ENCODE measurements at places on chromosomes 11 and 22. TPM values are rescaled to one million over a fixed set of nuclear protein-coding genes. Genes with fewer than 3 reads are reported as not detected.

DNA sequence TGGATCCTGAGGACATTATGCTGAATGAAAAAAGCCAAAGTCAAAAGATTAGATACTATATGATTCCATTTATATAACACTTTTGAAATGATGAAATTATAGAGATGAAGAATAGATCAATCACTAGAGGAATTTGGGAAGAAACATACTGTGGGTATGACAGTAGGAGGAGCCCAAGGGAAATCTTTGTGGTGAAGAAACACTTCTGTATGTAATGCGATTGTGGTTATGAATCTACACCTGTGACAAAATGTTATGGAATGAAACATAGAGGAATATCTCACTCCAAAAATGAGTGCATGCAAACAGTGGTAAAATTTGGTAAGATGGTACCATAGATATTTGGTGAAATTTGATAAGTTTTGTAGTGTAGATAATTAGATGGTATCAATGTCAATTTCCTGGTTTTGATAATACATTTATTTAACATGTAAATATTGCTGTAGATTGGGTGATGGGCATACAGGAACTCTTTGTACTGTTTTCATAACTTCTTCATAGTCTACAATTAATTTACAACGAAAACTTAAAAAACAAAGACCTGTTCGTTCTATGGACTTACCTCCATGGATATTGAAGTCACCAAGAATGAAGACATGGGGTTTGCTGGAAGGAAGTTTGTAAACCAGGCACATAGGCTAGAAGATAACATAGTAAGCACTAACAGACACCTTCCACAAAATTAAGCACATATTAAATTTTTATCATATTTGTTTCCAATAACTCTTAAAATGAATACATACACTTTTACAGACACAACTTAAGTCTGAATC, 11.5 kb downstream of the MRGPRX1 start:
- DNase-seq: no peak

- no peak for DNase-seq
These were observed 49.0 kb upstream of the CYP2D6 start for GRCh38 chr22:42179616-42180015.

The FIBP gene
- 72.8 TPM for total RNA-seq

- no peak for DNase-seq
These were observed 333.8 kb downstream of the MN1 start for GRCh38 chr22:27467711-27468110.

GRCh38 chr22:49997251-49997599, 15.3 kb downstream of the IL17REL start:
- DNase-seq: no peak

- DNase-seq: no peak
These were observed 91.1 kb downstream of the ETS1 start for GRCh38 chr11:128496249-128496648.

- DNase-seq: no peak
These were observed 7.3 kb downstream of the CCDC117 start for GRCh38 chr22:28779833-28780232.

DNA sequence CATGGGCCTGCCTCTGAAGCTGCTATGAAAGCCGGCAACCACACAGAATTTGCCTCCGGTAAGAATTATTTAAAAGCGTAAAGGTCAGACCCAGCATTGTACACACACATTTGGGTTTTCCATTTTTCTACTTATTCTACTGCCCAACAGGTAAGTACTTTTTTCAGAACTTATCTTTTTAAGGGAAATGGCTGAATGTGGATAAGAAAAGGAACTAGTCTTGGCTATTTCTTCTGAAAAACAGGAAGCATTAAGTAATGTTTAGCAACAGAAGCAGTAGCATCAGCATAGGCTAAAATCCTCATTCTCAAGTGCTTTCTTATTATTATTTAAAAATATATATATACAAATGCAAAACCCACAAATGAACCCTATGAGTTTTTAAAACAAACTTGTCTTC, 103.1 kb downstream of the MPPED2 start:
- DNase-seq: no peak

GRCh38 chr11:92383430-92383829, 158.8 kb downstream of the FAT3 start:
- no peak for DNase-seq

The CTSF gene
- 0.63 TPM for total RNA-seq

DNA sequence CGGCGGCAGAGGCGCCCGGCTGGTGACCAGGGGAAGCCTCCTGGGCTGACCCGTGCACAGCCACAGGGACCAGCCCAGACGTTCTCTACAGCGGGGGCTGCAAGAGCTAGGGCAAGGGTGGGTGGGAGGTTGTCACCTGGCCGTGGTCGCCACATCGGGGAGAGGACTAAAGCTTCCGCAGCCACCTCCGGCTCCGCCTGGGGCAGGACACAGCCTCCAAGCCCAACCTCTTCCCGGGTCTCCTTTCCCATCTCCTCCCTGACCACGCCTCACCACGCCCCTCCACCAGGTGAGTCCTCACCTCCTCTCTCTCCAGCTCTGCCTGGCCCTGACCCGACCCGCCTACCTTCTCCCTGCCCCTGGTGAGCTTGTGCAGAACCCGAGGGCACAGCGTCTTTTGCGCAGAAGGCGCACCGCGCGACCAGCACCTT, 75.9 kb upstream of the LMO1 start:
- no peak for DNase-seq
